ENCODE measurements at places on chromosomes 6 and 20.

DNA sequence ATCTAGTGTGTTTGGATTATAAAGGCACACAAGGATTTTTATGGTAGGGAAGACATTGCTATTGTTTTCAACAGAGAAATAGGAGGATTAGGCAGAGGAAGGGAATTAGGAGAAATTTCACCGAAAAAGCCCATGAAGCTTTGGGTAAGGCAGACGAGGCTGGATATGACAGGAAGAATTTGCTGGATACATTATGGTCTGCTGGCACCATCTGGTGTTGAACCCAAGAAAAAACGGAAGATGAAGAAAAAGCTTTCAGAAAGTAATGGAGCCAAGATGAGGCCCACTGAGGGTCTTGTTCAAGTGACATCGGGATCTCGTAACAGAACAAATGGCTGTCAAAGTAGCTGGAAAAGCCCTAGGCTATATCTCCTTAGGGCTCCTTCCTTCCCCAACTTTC, 56.5 kb downstream of the OR2J2 start:
- DNase-seq = no peak

DNA sequence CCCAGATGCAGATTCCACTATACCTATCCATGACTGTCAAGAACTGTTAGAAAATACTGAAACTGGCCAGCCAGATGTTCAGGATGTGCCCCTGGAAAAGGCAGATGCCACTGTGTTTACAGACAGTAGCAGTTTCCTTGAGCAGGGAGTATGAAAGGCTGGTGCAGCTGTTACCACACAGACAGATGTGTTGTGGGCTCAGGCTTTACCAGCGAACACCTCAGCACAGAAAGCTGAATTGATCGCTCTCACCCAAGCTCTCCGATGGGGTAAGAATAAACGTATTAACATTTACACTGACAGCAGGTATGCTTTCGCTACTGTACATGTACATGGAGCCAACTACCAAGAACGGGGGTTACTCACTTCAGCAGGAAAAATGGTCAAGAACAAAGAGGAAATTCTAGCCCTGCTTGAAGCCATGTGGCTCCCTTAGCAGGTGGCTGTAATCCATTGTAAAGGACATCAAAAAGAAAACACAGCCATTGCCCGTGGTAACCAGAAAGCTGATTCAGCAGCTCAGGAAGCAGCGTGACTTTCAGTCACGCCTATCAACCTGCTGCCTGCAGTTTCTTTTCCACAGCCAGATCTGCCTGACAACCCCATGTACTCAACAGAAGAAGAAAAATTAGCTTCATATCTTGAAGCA, 459.7 kb upstream of the HTR1E start:
- DNase-seq = no peak

GRCh38 chr6:13299918-13300317, 28.4 kb downstream of the TBC1D7 start:
- no peak for DNase-seq

DNA sequence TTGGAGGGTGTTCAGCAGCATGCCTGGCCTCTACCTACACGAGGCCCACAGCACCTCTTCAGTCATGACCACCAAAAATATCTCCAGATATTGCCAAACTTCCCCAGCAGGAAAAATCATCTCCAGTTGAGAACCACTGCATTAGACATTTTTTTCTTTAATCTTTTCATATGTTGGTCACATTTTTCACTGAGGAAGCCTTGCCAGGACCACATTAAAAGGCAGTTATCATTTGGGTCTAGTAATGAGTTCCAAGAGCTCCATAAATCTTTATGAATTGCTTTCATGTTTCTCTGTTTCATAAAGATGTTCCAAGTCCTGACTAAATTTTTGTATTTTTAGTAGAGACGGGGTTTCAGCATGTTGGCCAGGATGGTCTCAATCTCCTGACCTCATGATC, 28.8 kb downstream of the MTRES1 start:
- DNase-seq = no peak

DNA sequence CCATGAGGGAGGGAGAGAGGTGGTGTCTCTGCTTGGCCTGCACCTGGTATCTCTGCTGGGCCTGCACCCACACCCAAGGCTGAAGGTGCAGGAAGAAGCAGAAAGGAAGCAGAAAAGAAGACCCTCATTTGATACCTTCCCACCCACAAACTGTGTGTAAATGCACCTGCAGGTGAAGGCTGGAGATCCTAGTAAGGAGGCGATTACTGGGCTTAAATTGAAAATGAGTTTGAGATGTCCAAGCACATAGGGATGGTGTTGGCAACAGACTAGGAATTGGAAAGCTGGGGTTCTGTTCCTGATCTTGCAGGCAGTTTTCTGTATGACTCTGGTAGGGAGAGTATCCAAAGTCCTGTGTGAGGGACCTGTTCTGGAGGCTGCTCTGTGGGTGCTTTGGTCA, 74.7 kb downstream of the LYRM2 start:
- DNase-seq = no peak

- DNase-seq = no peak
Observed at GRCh38 chr6:21384216-21384615, 209.3 kb upstream of the SOX4 start.

DNA sequence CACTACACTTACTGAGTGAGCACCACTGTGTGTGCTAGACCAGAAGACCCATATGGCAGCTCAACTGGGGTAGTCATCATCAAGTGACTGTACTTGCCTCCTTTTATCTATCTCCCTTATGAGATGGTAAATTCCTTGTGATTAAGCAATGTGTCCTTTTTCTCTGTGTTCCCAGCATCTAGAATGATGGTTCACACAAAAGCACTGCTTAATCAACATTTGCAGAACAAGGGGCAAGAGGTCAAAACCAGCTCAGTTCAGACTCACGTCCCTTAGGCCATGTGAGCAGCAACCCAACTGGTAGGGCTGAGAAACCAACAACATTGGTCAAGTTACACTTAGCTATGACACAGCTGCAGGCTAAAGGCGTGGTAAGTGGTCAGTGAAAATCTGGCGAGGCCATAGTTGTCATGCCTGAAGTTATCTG, 10.0 kb downstream of the TRAM2 start:
- no peak for DNase-seq

DNA sequence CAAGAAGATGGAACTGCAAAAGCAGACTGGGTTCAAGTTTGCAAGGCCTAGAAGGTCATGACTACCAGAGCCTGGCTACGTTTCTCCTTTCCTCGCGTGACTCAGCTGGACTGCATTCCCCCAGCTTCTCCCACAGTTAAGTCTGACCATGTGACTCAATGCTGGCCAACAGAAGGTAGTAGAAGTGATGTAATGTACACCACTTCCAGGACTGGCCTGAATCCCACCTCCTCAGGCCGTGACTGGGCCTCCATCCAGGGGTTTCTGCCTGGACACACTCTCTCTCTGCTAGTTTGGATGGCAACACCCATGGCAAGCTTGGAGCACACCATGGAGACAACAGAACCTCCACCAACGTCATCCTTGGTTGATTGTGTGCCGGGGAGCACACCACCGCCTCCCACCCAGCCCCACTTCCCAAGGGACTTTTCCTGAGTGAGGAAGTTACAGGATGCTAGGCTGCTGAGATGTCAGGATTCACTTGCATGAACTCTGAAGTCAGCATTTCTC, 112.0 kb upstream of the CDYL start:
- DNase-seq = no peak

- DNase-seq = no peak
Observed at GRCh38 chr6:132491303-132491702, 21.6 kb downstream of the STX7 start.

DNA sequence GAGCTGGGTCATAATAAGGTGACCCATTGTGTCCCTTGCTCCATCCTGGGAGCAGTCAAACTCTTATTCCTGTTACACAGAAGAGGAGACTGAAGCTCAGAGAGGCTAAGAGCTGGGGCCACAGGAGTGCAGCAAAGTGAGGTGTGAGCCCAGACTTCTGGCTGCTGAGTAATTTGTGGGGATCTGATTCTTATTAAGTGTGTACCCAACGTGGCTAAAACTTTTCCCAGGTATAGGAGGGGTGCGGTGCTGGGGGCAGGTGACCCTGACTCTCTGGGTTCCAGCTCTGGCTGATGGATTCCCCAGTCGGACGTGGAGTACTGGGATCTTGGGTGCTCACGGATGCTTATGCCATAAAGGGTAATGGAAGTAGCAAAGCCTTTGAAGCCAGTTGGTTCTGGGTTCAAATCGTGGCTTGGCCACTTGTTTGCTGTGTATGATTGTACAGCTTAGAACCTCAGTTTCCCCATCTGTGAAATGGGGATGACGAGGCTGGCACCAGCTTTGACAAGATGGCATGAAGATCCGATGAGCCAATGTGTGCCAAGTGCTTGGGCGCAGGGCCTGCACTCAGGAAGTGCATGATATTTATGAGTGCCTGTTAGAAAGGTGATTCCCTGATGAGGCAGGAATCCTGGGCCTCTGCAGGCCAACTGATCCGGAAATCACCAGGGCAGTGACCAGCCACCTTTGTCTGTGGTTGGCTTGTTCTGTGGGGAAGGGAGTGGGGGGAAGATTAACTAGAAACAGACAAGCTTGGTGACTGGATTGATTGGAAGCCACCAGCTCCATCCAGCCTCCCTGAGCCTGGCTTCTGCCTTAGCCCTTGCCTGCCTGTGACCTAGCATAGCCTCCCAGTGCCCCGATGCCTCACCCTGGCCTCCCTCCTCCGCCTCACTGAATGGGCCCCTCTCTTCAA, 6.0 kb downstream of the SRC start:
- no peak for DNase-seq

DNA sequence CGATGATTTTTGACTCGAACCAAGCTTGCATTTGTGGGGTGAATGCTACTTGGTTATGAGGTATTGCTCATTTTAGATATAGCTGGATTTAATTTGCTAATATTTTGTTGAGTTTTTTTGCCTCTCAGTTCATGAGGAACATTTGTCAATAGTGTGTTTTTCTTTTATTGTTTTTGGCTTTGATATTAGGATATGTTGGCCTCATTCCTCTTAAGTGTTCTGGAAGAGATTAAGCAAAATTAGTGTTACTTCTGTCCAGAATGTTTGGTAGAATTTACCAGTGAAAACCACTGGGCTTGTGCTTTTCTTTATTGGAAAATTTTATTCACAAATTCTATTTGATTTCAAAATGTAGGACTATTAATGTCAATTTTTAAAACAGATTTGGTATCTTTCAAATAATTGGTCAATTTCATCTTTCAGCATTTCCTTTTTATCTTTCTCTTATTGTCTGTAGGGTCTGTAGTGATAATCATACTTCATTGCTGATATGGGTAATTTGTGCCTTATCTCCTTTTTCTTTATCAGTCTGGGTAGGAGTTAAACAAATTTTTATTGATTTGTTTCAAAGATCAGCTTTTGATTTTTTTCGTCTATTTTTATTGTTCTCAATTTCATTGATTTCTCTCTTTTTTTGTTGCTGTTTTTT, 14.1 kb downstream of the AIG1 start:
- DNase-seq = no peak

GRCh38 chr6:36697481-36697903, at the start of gene RAB44:
RAB44 (plus strand) TSS chr6:36697826; CDS start chr6:36704236, 6,410 bp downstream.
- no peak for DNase-seq

- no peak for DNase-seq
Observed at GRCh38 chr6:25278261-25278913, 787 bp upstream of the CARMIL1 start.

GRCh38 chr6:150006961-150007464, 18.3 kb downstream of the RAET1L start:
- peak; percentile 44 for DNase-seq

- DNase-seq = no peak
Observed at GRCh38 chr20:37468886-37469285, 52.2 kb upstream of the NNAT start.

- DNase-seq = no peak
Observed at GRCh38 chr6:13638626-13639025, 23.5 kb downstream of the NOL7 start.

DNA sequence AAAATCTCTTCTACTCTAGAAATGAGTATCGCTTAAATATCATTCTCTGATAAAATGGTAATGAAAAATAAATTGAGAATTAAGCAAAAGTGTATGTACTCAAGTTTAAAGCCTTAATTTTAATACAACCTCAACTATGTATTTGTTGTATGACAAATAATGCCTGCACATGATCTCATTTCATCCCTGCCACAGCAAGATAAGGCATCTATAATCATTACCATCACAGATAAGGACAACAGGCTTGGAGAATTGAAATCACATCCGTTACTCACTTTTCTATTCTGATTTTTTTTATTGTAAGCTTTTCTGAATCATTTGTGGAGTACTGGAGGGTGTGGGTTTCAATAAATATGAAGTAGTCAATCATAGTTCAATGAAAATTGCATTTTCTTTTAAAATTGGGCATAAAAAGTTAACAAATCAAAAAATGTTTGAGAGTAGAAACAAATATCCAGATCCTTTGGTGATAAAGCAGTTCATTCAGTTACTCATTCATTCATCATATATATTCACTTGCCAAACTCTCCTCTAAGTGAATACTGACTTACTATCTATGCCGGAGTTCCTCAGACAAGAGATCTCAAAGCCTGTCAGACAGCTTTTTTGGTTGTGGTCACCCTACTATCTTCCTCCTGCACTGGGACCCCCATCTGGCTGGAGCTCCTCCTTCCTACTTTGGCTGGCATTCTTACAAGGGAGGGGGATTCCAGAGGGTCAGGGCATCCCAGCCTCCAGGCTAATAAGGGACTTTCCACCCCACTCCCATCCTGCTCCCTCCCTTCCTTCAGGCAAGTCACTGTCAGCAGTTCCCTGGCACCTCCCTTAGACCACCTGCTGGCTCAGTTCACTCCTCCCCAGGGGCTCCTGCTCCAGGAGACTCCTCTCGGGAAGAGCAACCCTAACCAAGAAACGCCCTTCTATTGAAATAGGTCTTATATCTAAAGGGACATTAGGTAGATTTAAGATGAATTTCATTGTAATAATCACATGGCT, 118.6 kb downstream of the OGFRL1 start:
- no peak for DNase-seq

DNA sequence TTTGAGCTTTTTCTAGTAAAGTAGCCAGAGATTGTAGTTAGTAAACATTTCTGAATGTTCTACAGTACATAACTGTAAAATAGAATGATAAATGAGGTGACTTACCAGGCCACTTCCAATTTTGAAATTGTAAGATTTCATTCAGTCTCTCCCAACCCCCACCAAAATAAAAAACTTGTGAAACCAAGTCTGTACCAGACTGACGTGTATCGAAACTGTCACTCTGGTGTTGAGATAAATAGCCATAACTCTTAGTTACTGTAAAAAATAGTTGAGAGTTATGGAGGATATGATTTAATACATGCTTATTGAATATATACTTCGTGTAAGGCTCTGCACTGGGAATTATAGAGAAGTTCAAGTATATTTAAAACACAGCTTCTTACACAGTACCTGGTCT, 455.7 kb downstream of the PLCB1 start:
- no peak for DNase-seq

DNA sequence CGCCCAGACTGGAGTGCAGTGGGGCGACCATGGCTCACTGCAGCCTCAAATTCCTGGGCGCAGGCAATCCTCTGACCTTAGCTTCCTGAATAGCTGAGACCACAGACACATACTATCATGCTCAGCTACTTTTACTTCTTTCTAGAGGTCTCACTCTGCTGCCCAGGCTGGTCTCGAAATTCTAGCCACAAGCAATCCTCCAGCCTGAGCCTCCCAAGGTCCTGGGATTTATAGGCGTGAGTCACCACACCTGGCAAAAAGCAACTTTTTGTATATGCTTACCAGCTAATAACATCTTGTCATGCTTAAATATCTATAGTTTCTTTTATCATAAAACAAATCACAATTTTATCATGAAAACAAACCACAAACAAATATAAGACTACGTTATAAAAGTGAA, 23.0 kb downstream of the RNASET2 start:
- no peak for DNase-seq

Measured in activated CD4-positive, alpha-beta T cell treated with anti-CD3 and anti-CD28 coated beads, Interleukin-2, amount 10 ng/mL, durations not matched to agents 7 days and 5 days (primary cell).